IPS DF 6.9 (cell line): ENCODE measurements at places on chromosomes 11 and 22.

GRCh38 chr22:38792833-38793232 is 1.1 kb downstream of the DNAL4 start:
- no peak for DNase-seq

- DNase-seq, result no peak
These were observed 724.2 kb downstream of the BRD1 start for GRCh38 chr22:49103314-49104059.

GRCh38 chr11:68924073-68924925 is 20.6 kb downstream of the IGHMBP2 start:
- no peak for DNase-seq

- DNase-seq, result no peak
These were observed 123.7 kb downstream of the MPPED2 start for GRCh38 chr11:30462421-30462820.

DNA sequence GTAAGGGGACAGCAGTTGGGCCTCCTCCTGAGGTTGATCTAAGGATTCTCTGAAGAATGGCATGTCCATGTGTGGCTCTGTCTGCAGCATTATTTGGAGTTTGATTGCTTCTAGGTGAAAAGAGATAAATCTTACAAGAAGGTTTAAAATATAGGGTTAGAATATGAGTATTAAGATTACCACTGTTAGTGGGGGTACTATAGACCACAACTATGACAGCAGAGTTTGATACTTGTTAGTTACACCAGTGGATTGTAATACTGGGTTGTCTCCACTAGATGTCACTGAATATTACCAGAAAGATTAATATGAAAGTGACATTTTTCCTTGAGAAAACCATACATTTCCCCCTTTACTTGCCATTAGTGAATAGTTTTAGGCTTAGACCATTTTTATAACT is 47.9 kb downstream of the ZNF280B start:
- no peak for DNase-seq

GRCh38 chr11:40293655-40294348 is 1165.7 kb downstream of the LRRC4C start:
- DNase-seq, result peak; percentile 61

DNA sequence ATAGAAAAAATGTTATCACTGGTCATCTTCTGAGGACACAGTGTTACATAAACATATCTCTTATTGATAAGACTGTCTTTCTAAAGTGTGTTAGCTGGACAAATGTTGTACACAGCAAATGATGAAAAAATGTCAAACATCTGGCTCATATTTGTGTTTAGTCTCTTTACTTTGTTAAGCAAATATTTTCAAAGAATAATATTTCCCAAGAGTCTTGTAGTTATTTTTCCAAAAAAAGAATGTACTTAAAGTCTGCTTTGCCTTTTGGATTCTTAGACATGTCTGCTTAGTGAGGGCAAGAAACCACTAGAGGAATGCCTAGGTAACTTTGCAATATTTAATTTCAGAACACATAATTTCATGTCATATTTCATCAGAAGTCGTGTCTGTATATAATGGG is 23.9 kb upstream of the CCDC179 start:
- no peak for DNase-seq

- DNase-seq, result no peak
These were observed 60.6 kb downstream of the MICAL2 start for GRCh38 chr11:12170984-12171383.

DNA sequence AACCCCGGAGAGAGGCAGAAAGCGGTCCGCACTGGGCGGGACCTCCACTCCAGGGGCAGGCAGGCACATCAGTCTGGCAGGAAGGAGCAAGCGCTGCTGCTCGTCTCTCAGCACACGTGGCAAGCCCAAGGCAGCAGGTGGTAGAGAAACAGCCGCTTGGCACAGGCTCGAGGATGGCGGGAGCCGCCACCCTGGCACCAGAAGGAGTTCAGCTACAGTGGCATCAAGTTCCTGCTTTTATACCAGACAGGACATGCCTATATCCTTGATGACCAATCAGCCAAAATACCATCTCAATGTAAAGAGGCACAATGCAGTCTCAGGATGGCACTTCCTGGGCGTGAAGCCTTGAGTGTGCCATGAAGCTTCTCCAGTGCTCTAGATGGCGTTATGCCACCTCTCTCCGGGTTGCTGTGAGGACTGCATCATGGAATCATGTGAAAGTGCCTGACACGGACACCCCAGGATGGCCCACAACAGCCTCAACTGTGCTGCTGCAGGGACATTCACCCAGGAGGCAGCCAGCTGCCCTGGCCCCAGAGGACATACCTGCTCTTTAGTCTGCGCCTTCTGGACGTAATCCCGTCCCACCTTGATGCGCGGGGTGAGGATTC is 64.8 kb downstream of the APOL1 start:
- no peak for DNase-seq

DNA sequence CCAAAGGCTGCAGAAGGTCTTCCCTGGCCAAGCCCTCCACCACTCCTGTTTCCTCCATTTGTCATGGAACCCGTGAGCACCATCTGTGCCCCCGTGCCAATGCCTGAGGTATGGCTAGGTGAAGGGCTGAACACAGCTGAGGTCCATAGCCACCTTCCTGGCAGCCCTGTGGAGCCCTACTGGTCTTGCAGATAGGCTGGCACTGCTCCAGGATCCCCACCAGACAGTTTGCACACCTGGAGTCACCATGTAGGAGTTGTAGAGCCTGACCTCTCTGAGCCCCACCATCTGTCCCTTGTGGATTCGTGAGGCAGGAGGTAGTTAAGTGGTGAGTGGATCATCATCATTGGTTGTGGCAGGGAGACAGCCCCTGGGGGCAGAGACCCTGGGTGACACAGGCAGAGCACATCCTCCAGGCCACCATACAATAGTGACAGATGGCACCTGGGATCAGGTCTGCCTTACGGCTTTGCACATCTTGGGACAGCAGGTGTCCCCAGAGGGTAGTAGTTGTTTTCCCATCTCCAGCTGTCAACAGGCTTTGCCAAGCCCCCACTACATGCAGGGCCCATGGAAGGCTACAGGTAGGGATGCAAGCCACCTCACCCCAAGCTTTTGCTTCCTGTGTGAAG is 52.5 kb upstream of the SUSD2 start:
- no peak for DNase-seq

DNA sequence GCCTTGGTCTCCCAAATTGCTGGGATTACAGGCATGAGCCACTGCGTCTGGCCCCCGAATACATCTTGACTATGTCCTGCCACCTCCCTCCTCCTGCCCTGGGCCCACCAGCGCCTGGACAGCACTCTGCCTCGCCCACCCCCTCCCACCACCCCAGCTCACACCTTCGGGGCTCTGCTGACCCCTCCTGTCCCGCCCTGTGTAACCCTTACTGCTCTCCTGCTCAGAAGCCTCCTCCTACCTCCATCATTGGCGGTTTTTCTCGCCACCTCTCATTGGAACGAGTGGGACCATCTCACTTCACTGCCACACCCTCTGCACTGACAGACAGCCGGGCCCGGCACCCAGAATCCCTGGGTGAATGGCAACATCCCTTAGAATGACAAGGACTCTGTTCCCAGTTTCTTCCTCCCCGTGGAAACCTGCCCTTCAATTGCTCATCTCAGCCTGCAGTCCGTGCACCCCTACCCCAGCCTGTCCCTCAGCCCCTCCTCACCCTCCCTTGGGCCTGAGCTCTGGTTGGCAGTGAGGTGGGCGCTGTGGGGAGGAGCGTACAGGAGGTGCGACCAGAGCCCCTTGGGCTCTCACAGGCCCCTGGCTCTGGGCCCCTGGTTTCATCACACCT is 32.2 kb downstream of the LRRC74B start:
- no peak for DNase-seq
